ENCODE measurements at places on chromosomes 5 and 9.

- DNase-seq: no peak
These were observed 230.6 kb upstream of the CD180 start for GRCh38 chr5:67426961-67427849.

DNA sequence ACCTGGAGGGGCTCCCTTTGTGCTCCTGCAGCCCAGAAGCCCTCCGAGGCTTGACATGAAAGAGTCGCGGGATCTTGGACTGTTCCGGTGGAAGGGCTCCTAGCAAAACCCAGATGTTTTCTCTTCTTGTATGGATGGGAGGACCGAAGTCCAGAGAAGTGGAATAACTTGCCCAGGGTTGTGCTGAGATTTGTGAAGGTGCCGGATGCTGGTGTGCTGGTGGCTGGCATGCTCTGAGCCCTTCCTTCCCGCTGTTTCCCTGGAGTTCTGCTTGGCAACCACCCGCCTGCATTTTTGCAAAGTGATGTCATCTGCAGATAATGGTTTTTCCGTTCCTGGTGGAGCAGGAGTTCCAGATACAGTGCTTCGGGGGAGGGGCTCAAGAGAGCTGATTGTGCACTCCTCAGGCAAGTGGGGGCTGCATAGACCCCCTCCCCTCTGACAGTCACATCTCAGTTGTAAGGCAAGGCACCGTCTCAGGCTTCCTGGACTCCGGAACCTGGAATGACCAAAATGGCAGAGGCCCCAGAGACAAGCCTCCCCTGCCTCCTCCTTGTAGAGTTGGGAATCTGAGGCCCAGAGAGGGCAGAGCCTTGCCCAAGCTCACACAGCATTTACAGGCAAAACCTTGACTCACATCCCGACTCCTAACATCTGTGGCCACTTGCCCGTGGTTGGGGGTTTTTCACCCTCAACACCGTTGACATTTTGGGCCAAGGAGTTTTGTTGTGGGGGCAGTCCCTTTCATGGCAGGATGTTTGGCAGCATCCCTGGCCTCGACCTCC, 157.0 kb downstream of the RGS3 start:
- DNase-seq: no peak

DNA sequence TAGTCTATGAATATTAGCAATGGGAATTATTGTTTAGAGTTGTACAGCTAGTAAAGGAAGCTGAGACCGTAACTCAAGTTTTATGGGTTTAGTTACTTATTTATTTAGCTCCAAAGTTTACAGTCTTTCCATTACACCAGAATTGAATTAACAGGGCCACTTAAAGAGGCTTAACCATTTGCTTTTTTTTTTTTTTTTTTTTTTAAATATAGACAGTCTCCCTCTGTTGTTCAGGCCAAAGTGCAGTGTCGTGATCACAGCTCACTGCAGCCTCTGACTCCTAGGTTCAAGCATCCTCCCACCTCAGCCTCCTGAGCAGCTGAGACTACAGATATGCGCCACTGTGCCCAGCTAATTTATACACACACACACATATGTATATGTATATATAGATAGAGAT, 1.4 kb upstream of the TTC1 start:
- no peak for DNase-seq

- DNase-seq: no peak
These were observed 45.2 kb downstream of the UBE2QL1 start for GRCh38 chr5:6493681-6494454.

GRCh38 chr5:172450861-172451695, 3.2 kb downstream of the SH3PXD2B start:
- DNase-seq: no peak

- DNase-seq: no peak
These were observed 352.4 kb upstream of the ACTBL2 start for GRCh38 chr5:57834829-57835608.

GRCh38 chr5:175582697-175583096, 75.2 kb upstream of the HRH2 start:
- DNase-seq: no peak

DNA sequence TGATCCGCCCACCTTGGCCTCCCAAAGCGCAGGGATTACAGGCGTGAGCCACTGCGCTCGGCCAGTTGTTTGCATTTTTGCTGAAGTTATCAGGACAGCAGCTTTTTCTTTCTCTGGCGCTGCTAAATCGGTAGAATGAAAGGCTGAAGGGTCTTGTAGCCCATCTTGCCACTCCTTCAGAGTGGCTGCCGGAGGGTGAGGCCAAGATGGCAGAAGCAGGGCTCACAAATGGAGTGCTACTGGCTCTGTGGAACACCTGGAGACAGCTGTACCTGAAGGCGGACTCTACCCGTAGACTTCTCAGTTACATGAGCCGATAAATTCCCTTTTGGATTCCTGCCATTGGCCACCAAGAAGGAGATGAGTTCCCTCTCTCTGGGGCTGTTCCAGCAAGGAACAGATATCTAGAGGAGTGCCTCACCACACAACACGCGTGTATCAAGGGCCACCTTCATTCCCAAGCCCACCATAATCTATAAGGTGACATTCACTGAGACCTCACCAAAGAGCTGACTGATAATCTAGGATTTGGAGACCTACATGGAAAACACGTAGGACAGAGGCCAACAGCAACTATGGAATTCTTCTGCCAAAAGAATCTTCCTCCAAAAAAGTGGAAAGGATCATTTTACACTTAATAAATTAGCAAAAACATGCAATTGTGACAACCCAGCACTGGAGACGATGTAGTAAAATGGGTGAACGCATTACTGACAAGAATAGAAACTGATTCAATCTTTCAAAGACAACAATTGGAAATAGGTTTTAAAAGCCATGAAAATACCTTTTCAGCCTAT, 21.8 kb downstream of the STK10 start:
- DNase-seq: no peak

- no peak for DNase-seq
These were observed 29.4 kb upstream of the ATP6V1G1 start for GRCh38 chr9:114558027-114558675.

GRCh38 chr9:129373361-129373760, 195.3 kb upstream of the IER5L start:
- no peak for DNase-seq

GRCh38 chr5:76527685-76528161, 95.5 kb downstream of the F2RL2 start:
- DNase-seq: no peak

- DNase-seq: no peak
These were observed 129.7 kb upstream of the TMEM161B start for GRCh38 chr5:88398316-88398715.

- DNase-seq: no peak
These were observed 410.6 kb downstream of the PSAT1 start for GRCh38 chr9:78707481-78707991.

DNA sequence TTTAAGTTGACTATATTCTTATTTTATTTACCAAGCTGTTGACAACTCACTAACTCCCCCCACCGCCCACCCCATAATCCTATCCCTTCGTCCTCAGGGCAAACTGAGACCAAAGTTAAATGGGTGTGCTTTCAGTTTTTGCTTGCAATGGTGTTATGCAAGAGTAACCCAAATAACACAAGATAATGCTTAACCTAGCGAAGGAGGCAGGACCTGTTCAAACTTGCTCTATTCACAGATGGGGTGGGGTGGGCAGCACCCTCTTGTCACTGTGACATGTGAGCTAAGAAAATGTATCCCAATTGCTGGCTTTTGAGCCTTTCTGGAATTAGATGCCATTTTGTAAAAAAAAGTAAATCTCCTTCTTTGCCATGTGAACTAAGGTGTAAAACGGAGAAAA, 40.4 kb downstream of the GLIS3 start:
- no peak for DNase-seq

GRCh38 chr5:73273379-73274050, 100.5 kb downstream of the TMEM174 start:
- no peak for DNase-seq

GRCh38 chr9:95486318-95486717, 30.5 kb downstream of the PTCH1 start:
- no peak for DNase-seq

- DNase-seq: no peak
These were observed 433.0 kb downstream of the PDE4D start for GRCh38 chr5:59460368-59461153.

GRCh38 chr9:79719989-79720388, 148.2 kb downstream of the TLE4 start:
- no peak for DNase-seq

DNA sequence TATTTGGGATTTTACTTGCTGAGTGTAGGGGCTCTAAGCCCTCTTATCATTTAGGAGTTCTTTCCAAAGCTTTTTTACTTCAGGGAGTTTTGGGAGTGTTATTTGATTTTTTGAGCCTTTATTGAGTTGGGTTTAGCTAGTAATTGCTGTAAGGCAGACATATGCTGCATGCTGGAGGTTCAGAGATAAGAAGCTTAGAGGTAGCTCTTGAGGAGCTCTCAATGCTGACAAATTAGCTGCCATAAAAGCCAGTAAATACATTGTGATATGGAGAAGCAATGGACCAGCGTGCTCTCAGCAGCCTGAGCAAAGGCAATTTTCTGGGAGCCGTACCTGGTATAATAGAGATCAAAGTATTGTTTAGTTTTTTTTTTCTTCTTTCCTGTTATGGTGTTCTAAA, 11.6 kb downstream of the ARHGEF28 start:
- no peak for DNase-seq

DNA sequence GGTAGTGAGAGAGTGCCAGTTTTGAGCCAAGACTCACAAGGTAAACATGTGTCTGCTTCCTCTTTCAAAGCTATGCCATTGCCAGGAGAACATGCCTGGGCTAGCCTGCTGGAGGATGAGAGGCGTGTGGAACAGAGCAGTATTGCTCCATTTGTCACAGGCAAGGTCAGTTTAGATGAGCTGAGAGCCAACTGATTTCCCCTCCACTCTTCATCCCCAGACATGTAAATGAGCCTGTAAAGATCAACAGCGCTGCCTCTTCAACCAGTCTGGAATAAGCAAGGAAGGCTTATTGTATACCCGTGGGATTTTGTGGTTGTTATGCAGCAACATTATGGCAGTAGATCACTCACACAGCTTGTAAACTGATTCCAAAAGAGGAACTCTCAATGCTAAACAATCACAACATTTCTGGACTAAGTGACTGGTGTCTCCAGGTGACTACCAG, 8.2 kb upstream of the GDNF start:
- DNase-seq: no peak

- no peak for DNase-seq
These were observed 8.6 kb downstream of the NOL6 start for GRCh38 chr9:33465096-33465495.

- no peak for DNase-seq
These were observed 40.4 kb upstream of the HRH2 start for GRCh38 chr5:175617447-175617846.

DNA sequence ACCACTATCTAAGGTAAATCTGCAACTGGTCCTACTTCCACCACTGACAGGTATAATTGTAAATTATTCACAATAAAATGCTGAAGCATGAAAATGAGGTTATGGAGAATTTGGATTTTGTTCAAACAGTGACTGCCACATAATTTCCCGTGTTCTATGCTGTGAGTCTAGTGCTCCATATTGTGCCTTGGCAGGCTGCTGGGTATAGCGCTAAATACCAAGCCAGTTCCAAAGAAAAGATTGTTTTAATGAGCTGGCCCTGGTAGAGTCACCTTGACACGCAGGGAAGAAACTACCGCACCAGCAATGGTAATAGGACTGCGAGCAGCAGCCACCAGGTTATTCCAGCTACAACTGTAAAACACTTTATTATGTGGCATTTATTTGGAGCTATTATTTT, 30.4 kb downstream of the PSMB7 start:
- DNase-seq: no peak

DNA sequence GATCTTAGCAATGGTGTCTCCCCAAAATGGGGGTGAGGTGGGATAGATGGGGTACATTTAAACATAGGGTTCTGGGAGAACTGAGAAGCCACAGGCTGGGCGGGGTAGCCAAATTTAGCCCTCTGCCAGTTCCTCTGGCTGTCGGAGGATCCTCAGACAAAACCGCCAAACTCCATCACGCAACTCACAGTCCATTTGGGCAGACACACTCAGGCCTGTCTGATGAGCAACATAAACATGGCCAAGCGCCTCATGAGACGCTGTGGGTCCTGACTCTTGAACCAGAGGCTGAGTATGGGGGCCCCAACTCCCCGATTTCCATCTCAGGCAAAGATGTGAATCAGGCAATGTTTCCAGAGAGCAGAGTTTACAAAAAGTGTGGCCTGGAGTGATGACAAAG, 162.3 kb downstream of the FGF18 start:
- DNase-seq: no peak

- DNase-seq: no peak
These were observed 17.0 kb downstream of the C1QTNF2 start for GRCh38 chr5:160353379-160353778.

DNA sequence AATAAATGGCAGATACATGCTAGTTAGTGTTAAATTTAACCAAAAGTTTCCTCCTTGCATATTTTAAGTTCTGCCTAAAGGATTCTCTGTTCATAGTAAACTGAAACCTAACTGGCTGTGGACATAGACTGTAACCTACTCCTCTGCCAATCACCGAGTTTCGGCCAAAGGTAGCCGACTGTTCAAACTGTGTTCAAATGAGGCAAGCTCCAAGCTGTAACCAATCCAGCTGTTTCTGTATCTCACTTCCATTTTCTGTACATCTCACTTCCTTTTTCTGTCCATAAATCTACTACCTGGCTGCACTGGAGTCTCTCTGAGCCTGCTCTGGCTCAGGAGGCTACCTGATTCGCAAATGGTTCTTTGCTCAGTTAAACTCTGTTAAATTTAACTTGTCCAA, 44.1 kb downstream of the KCNV2 start:
- no peak for DNase-seq

DNA sequence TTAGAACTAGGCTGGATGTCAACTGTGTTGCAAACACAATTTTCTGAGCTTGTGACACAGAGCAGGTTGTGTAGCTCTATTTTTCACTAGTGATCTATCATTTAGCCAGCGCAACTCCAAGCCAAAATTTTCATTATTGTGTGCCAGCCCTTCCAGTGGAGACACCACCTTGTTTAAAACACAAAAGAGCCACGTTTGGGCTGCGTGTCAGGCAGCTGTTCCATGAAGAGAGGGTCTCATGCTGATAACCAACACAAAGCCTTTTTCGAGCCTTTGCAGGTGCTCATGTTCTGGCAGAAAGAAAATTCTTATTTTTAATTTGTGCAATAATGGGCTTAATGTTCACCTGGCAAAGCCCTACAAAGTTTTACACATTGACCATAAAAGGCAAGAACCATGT, 237.6 kb upstream of the RGMB start:
- no peak for DNase-seq

GRCh38 chr9:129507805-129508204, 113.1 kb downstream of the C9orf50 start:
- DNase-seq: no peak

- DNase-seq: no peak
These were observed 328.8 kb upstream of the IRX1 start for GRCh38 chr5:3266861-3267260.

- DNase-seq: no peak
These were observed 51.5 kb upstream of the SPATA31E1 start for GRCh38 chr9:87831159-87831558.

- DNase-seq: no peak
These were observed 10.6 kb upstream of the GPX8 start for GRCh38 chr5:55149308-55149795.
